NCI-H1417 treated with DMSO at 0.1 percent for 48 hours (cell line): ENCODE measurements at places on chromosomes 6 and 20.

DNA sequence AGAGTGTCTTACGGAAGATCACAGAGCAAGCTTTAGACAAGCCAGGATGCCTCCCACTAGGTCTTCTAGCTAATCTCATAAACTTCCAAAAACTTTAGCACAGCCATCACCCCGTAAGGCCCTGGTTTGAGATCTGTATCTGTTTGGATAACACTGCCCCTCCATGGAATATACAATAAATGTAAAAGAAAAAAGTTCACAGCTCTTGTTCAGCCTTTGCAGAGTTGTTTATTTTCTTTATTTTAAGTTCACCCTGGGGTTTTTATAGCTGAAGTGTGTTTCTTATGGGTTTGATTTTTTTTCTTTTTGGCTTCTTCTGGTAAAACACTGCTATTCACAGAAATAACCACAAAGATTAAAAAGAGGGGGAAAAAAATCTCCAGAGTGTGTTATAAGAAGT lies 125.6 kb downstream of the EYA2 start:
- no peak for DNase-seq

DNA sequence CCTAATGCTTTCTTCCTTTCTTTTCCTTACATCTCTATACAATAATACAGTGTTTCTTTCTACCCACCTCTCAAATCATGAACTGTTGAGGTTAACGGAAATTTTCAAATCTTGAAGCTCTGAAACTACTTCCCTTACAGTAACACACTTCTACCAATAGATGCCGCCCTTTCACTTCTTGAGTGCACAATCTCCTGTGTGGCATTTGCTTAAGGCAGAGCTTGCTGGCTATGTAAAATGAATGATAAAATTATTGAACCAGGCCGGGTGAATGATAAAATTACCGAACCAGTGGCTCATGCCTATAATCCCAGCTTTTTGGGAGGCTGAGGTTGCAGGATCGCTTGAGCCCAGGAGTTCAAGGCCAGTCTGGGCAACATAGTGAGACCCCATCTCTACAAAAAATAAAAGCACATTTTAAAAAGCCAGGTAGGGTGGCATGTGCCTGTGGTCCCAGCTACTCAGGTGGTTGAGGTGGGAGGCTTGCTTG lies 56.8 kb downstream of the KCNS1 start:
- no peak for DNase-seq

DNA sequence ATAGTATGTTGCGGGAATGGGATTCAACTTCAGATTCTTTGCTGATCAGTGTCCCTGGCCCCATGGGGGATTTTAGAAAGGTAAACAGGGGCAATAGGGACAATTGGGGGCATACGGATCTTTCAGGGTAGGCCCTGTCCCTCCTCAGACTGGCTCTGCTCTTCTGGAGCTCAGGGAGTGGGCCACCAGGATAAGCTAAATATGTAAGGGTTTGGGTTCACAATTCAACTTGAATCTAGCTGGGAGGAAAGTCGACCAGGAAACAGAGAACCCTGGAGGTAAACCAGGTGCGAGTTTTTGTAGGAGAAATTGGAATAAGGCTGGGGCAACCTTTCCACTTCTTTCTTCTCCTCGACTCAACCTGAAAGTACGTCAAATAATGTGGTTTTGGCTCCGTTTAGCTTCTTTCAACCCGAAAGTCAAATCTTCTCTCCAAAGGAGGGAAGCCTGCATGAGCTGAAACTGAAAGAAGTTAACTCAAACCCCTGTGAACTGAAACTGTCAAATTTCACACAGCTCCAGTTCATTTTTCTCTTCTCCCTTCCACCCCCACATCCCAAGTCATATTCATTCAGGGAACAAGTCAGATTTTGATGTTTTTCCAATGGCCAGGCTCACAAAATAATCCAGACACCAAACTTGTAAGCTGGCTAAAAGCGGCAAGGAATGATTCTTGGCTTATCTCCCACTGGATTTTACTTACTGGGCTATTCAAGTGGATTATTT lies 278.2 kb downstream of the CLIC5 start:
- no peak for DNase-seq

DNA sequence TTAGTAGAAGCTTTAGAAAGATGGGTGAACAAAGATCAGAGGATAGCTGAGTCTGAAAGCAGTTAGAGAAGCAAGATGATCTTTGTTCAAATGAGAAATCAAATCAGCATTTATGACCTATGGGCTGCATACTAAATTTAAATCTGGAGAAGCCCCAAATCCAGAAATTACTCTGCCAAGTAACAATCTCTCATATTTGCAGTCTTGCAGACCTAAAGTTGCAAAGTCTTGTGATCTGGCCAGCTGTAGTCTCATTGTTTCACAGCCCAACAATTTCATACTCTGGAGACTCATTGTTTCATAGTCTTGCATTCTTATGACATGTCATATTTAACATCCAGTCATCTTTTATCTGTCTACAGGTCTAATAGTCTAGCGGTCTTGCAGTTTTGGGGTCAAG lies 364.9 kb upstream of the RSPO3 start:
- no peak for DNase-seq

GRCh38 chr20:5073660-5074231 lies 46.0 kb downstream of the PCNA start:
- no peak for DNase-seq

- DNase-seq, result no peak
Observed at GRCh38 chr6:75563032-75563431, 38.6 kb upstream of the SENP6 start.

DNA sequence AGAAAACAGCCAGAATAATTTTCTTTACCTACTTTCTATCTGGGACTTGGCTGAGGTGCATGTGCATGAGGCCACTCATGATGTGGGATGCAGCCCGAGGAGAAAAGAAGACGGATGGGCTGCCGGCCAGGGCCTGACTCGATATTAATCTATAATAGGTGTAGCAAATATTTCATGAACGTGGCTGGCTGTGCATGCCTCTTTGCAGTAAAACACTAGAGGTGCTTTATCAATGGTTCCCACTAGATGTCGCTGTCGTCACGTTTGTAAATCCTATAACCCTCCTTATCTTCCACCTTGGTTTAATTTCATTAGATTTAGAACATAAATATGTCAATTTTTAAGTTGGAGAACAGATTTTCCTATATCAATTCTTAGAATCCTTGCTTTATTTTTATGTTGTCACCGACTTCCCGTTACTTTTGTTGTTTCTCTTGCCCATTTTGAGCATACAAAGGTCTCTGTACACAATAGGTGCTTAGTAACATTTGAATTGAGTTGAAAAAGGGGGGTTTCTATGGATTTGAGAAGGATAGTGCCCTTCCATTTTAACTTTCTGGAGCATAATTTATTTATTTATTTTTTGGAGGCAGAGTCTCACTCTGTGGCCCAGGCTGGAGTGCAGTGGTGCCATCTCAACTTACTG lies 19.6 kb upstream of the FERMT1 start:
- DNase-seq, result peak; percentile 18

DNA sequence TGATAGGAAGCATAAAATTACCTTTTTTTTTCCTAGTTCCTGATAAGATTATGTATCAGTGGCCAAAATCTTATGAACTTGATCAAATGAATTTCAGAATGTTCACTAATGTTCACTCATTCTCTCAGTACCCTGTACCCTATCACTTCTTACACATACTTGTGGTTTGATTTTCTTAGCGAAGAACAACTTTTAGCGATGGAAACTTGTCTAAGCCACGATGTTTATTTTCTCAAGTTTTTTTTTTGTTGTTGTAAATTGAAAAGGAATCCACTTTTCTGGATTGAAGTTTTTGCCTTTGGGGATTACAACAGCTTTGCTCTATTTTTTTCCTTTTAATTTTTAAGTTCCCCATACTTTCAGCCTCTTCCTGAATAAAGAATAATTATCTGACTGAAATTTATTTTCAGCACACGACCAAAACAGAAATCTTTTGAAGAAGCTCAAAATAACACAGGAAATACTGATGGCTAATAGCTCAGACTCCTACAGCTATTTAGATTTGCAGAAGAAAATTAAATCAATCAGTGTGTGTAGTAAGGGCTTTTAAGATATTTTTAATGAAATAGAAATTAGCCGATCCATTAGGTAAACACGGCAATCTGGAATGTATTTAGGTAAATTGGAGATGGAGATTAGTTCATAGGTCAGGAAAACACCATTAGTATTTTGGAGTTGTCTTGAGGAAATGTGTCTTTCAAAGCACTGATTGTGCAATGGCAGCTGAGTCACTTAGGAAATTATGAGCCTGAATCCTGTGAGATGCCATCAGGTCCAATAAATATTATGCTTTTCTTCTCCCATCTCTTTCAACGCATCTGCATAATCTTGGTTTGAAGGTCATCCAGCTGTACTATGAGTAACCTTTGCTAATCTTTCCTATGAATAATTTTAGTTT lies 217.5 kb downstream of the GJA1 start:
- no peak for DNase-seq

GRCh38 chr6:12595161-12595811 lies 121.3 kb upstream of the PHACTR1 start:
- no peak for DNase-seq

GRCh38 chr20:10637031-10637559 lies 36.7 kb downstream of the JAG1 start:
- DNase-seq, result no peak

GRCh38 chr6:151738267-151738666 lies 69.2 kb upstream of the ESR1 start:
- DNase-seq, result no peak

- no peak for DNase-seq
Observed at GRCh38 chr20:635028-635892, 17.7 kb downstream of the SRXN1 start.

- no peak for DNase-seq
Observed at GRCh38 chr20:24948939-24949679, at the start of gene CST7. TSS of gene CST7 (plus strand) at chr20:24949269. CDS start at chr20:24949506, 237 bp downstream.

DNA sequence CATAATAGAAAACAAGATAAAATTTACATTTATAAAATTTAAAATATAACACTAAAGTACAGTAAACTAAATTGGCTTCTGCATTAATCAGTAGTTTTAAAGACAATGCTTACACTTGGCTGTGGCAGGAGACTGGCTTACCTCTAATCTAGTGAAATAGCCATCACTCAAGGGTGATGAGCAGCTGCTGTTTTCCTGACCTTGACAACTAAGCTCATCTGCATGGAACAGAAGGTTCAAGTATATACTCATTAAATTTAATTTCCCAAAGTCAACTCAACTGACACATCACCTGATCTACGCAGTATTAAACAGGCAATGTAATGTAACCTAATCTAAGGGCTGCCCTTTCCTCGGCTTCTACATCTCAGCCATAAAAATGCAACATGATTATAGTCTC lies 14.5 kb downstream of the TMX4 start:
- no peak for DNase-seq

DNA sequence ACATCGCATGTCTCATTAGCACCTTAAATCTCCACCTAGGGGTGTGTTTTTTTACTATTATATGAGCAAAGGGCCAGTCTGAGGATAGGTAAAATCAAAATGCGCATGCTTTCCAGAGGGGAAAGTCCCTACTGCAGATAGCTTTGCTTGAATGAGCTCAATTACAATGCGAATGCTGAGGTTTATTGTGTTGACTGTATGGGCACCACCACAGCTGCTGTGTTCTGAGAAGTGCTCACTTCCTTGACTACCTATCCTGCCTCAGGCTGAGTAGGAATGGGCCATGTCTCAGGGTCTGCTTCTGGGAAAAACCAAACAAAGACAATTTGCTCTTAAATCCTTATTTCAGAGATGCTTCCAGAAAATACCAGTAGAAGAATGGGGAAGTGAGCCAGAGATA lies 36.6 kb downstream of the MOCS1 start:
- no peak for DNase-seq

GRCh38 chr20:42155586-42155985 lies 537.4 kb upstream of the CHD6 start:
- DNase-seq, result no peak

GRCh38 chr6:29611426-29611825 lies 21.6 kb downstream of the GABBR1 start:
- no peak for DNase-seq

- no peak for DNase-seq
Observed at GRCh38 chr6:34231566-34232336, 4.9 kb upstream of the HMGA1 start.

- no peak for DNase-seq
Observed at GRCh38 chr6:138653435-138653834, 120.1 kb upstream of the CCDC28A start.

- DNase-seq, result no peak
Observed at GRCh38 chr6:23335894-23336293, 766.5 kb downstream of the HDGFL1 start.

DNA sequence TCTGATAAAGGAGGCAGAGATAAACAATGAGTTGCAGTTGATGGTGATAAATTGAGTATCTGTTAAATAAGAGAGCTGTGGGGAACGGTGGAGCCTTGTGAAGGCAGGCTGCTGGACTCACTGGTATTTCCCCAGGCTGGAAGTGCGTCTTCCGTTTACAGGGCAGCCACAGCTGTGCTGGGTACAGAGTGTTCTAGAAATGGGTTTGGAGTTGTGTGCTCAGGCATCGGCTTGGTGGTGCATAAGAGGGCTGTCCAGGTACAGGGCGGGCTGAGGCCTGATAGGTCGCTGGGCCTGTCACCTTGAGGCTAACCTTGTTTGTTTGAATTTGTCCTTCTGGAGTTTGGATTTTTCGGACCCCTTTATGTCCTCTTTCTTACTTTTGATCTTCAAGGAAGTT lies 39.3 kb downstream of the ARID1B start:
- no peak for DNase-seq

GRCh38 chr20:50133041-50133440 lies 20.1 kb upstream of the UBE2V1 start:
- no peak for DNase-seq

GRCh38 chr6:163446549-163446948 lies 32.0 kb downstream of the QKI start:
- no peak for DNase-seq

DNA sequence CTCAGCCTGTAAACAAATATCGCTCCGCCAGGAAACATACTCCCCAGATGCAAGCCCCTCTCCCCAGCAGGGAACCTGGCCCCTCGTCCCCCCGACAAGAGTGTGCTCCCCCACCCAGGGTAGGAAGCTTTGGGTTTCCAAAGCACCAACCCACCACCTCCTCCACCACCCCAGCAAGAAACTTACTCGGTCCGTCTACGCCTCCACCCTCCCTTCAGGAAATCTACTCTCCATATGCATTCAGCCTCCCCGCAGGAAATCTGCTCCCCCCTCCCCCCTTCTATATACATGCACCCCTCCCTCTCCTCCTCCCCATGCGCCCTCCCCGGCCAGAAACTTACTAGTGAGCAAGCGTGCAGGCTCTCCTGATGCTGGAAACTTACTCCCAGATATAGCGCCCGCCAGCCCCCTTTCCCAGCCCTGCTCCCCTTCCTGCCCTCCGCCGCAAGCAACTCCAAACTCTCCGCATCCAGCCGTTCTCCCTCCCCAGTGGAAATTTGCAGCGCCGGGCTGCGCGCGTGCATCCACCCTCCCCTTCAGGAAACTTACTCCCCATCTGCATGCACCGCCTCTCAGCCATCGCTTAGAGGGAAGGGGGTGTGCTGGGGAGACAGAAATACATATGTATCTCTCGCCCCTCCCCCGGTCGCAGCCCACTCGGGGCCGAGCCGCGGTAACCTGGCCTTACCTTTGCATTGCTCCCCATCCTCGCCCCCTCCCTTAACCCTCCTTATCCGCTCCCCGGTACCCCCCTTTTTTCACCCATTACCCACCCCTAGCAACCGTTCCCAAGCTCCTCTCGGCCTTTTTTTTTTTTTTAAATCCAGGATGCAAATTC lies at the start of gene TRERF1:
Gene TRERF1, minus strand, starts transcription at position 594 of the 838 bp plus-strand sequence. CDS start 182,336 bp downstream, outside the sequence.
- peak; percentile 70 for DNase-seq
